ENCODE measurements at places on chromosomes 5 and 9. TPM values are rescaled to one million over a fixed set of nuclear protein-coding genes. Genes with fewer than 3 reads are reported as not detected.

OR1J2 gene
- total RNA-seq = 0.17 TPM

CBY3 gene
- not detected for total RNA-seq

GMCL2 gene
- not detected for total RNA-seq

DMGDH gene
- total RNA-seq = not detected

TICAM2 gene
- total RNA-seq = 2.4 TPM

FOXD4L4 gene
- total RNA-seq = 0.14 TPM

GAPT gene
- not detected for total RNA-seq

EQTN gene
- not detected for total RNA-seq

DMRT1 gene
- not detected for total RNA-seq

SCGB3A2 gene
- total RNA-seq = not detected

GPX3 gene
- 0.17 TPM for total RNA-seq

NIPAL4 gene
- total RNA-seq = not detected

PAIP1 gene
- 116 TPM for total RNA-seq

CYSRT1 gene
- 1.4 TPM for total RNA-seq

SLC6A7 gene
- total RNA-seq = 0.03 TPM

C7 gene
- not detected for total RNA-seq

PCDHB6 gene
- 0.13 TPM for total RNA-seq

NR3C1 gene
- total RNA-seq = 40.3 TPM

EDIL3 gene
- 2.4 TPM for total RNA-seq

DND1 gene
- 1.8 TPM for total RNA-seq

FRRS1L gene
- total RNA-seq = not detected

YTHDC2 gene
- total RNA-seq = 12.2 TPM

SUSD3 gene
- total RNA-seq = not detected

PLGRKT gene
- total RNA-seq = 36.5 TPM

FGF1 gene
- 4.0 TPM for total RNA-seq

SPARC gene
- 955 TPM for total RNA-seq

CEP72 gene
- total RNA-seq = 16.0 TPM

ADAMTSL1 gene
- 1.9 TPM for total RNA-seq

ZNF879 gene
- 0.53 TPM for total RNA-seq

SLC26A2 gene
- total RNA-seq = 19.5 TPM

SMIM33 gene
- not detected for total RNA-seq

PCDH12 gene
- 0.14 TPM for total RNA-seq

NEUROG1 gene
- not detected for total RNA-seq

TMEM171 gene
- total RNA-seq = not detected

SHC3 gene
- total RNA-seq = 0.03 TPM

HTR4 gene
- total RNA-seq = not detected

PLPP6 gene
- 7.6 TPM for total RNA-seq

GLIPR2 gene
- total RNA-seq = 3.7 TPM

GCNT4 gene
- total RNA-seq = not detected

SOX30 gene
- total RNA-seq = not detected

SLC22A5 gene
- 0.70 TPM for total RNA-seq

YIPF5 gene
- 28.9 TPM for total RNA-seq

Data from HT1080 (cell line).